GDM1 (cell line): ENCODE measurements at places on chromosomes 6 and 20.

- no peak for DNase-seq
These were observed 29.4 kb downstream of the LAMA5 start for GRCh38 chr20:62337558-62338293.

DNA sequence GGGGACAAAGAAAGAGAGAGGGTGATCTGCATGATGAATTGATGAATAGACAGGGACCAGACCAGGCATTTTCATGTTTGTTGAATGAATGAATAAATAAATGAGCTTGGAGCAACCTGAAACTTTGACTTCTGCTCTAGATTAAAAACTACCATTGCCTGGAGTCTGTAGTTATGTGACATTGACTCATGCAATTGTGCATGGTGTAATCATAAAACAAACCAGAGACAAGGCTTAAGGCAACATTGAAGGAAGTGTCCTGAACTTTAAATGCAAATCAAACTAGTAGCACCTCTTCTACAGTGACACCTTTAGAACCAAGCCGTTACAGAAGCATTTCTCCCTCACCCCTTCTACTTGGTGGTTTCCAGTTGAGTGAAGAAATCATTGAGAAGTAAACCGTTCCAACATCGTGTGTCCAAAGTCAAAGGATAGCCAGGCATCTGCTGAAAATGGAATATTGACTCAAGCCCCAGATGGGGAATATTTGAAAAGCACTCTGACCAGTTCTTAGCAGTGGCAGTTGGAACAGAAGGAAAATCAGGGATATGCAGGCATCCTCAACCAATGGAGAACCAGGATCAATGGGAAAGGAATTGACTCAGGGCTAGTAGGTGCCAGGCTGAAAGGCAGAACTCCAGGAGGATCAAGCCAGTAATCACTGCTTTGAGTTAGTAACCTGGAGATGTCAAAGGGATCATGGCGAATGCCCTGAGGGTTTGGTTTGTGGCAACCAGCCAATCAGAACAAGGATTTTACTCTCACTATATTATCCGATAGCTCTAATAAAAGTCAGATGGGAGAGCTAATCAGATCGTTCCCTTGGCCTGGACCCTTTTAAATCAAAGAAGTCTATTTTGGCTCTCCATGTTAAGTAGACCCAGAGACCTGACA, 171.2 kb upstream of the TSHZ2 start:
- DNase-seq = no peak

DNA sequence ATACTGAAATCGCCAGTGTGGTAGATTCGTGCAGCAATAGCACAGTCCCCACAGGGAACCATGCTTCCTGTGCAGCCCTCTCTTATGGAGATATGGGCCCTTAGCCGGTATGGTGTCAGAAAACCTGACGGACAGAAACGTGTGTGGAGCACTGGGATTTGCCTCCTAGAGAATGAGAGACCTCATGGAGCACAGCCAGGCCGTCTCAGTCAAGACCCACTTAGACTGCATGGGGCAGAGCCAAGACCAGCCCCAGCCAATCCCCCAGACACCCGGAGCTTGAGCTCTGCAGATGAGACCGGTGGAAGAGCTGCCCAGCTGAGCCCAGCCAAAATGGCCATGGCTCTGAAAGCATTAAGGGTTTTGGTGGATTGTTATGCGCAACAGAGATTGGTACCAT, 163.7 kb downstream of the DLL1 start:
- no peak for DNase-seq

- DNase-seq = no peak
These were observed 64.7 kb upstream of the MTHFD1L start for GRCh38 chr6:150800674-150801314.

- DNase-seq = no peak
These were observed 18.1 kb upstream of the ATRN start for GRCh38 chr20:3452690-3453089.

GRCh38 chr6:113432521-113433334, 424.4 kb upstream of the MARCKS start:
- no peak for DNase-seq
